ENCODE measurements at places on chromosomes 16 and 17.
A peak's percentile ranks its signal among the peaks of the same experiment; 100 is the strongest.

DNA sequence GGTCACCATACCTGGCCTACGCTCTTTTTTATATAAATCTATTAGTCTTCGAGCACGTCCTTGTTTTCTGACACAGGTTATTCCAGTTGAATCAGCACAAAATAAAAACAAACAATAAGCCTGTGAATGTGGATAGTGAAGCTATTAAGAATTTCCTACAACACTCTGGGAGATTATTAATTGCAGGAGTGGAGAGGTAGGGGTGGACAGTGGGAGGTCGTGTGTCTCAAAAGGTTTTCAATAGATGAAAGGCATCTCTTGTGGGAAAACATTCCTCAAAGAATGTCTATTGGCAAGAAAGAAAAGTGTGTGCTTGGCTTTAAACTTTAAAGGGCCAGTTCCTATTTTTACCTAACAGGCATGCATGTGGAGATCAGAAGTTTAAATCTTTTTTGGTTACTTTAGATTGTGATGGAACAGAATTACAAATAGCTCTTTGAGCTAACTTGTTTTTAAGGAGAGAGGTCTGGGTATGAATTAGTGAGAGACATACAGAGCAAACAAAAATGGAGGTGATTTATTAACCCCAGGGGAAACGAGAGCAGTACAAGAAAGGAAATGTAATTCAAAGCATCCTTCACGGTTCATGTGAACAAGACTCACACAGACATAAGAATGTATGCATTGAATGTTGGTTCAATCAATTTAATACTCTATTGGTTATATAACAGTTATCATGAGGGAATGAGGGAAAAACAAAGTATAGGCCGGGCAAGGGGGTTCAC lies 9.0 kb downstream of the SMYD4 start:
- DNase-seq, result no peak

DNA sequence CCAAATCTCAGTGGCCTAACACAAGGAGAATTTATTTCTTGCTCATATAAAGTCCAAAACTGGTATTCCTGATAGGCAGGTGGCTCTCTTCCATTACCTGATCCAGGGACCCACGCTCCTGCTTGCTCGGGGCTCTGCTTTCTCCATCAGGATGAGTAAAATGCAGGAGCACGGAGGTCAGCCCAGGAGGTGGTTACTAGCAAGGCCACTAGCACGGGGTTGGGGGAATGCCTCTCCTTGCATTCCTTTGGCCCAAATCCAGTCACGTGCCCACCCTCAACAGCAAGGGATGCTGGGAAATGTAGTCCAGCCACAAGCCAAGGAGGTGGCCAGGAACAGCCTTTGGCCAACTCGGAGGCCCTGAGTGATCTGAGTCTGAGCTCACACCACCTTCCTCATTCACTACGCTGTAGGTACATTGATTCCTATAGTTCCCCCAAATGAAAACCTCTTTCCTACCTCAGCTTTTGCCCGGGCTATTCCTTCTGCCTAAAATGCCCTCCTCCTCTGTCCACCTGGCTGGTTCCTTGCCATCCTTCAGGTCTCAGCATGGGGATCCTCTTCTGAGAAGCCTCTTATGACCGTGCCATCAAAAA lies 38.3 kb upstream of the HAPSTR1 start:
- DNase-seq, result no peak

- no peak for DNase-seq
Measured at GRCh38 chr16:3642397-3643094, 11.9 kb upstream of the DNASE1 start.

DNA sequence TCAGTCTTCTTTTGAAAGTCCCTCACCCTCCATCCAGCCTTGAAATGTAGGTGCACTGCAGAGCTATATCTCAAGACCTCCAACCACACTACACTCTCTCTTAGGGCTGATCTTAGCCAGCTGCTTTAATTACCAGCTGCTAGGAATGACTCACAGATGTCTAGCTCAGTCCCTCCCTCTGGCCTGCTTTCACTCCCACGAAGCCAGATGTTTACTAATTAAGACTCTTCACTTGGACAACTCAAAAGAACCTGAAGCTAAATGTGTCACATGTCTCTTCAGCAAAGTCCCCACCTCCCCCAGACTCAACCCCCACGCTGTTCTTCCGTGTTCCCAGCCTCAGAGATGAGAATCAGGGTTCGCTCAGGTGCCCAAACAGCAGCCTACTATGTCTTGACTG lies 2.6 kb downstream of the GTF3C1 start:
- DNase-seq, result no peak

DNA sequence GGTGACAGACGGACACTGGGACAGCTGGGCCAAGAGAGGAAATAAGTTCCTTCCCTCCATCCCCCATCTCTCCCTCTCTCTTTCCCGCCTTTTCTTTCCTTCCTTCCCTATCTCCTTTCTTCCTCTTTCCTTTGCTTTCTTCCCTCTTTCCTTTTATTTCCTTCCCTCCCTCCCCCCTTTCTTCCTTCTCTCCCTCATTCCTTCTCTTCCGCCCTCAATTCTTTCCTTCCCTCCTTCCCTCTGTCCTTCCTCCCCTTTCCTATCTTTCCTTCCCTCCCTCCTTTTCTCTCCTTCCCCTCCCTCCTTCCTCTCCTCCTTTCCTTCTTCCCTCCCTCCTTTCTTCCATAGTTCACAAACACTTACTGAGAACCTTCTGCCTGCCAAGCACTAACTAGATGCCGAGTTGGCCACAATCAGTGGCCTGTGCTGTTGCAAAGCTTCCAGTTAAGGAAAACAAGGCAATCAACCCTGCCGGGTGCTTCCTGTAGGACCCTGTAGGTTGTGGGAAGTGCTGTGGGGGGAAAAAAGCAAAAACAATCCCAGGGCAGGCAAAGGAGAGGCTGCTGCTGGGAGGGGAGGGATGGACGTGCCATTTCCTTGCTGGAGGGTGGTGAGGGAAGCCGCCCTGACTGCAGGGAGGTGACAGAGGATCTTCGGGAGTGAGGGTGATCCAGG lies 31.7 kb downstream of the ABCC6 start:
- no peak for DNase-seq

GRCh38 chr17:1104222-1104621 lies 75.6 kb downstream of the ABR start:
- no peak for DNase-seq

DNA sequence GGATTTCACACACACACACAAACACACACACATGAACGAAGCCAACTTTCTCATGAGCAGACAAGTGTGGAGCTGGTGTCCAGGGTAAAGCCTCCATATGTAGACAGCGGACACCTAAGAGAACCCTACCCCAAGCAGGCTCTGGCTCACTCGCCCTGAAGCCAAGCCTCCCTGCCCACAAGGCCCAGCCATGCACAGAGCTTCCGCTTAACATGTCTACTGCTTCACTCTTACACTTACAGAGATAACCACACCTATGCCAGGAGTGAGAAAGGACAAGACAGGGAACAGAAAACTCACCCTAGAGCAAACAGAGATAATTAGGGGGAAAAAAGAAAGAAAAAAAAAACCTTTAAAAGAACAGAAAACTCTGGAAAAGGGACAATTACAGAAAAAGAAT lies 67.5 kb downstream of the CYTH1 start:
- DNase-seq, result no peak

- no peak for DNase-seq
Measured at GRCh38 chr16:4450931-4451519, 23.4 kb downstream of the NMRAL1 start.

DNA sequence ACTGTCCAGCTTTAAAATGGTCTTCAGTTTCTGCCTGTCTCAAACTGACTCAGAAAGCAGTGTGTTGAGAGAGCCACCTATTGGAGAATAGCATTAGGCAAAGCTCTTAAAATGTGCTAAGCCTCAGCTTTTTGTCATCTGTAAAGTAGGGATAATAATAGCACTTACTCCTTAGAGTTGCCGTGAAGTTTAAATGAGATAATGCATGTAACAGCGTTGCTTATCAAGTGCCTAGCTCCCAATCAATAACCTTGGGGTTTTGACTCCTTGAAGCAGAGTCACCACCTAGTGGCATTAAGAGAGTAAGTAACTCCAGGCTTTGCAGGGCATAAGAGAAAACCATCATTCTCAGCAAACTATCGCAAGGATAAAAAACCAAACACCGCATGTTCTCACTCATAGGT lies 163.3 kb downstream of the HS3ST2 start:
- no peak for DNase-seq

- DNase-seq, result no peak
Measured at GRCh38 chr16:82874672-82875071, 247.9 kb downstream of the CDH13 start.

DNA sequence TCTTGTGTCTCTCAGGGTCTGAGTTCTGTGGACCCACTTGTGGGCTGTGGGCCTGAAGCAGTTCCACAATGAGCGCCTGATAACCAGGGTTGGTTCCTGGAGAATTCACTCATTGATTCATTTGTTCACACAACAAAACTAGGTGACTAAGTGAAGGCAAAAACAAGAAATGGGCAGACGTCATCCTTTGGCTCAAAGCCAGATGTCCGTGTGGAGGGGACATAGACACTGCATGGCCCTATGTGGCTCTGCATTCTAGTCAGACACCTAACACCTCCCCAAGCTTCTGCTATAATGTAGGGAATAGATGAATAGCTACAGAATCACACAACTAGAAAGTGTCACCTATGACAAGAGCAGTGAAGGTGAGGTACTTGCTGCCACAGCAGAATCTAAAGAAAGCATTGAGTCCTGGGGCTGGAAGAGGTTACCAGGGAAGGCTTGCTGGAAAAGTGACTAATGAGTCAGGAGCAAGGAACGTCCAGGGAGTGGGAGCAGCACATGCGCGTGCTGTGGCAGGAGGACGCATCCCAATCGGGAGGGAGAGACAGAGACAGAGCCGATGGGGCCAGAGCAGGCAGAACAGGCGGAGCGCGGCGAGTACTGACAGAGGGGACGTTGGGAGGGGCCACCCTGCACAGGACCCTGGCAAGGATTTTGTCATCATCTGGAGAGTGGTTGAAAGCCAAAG lies 58.9 kb downstream of the CES1 start:
- DNase-seq, result no peak

DNA sequence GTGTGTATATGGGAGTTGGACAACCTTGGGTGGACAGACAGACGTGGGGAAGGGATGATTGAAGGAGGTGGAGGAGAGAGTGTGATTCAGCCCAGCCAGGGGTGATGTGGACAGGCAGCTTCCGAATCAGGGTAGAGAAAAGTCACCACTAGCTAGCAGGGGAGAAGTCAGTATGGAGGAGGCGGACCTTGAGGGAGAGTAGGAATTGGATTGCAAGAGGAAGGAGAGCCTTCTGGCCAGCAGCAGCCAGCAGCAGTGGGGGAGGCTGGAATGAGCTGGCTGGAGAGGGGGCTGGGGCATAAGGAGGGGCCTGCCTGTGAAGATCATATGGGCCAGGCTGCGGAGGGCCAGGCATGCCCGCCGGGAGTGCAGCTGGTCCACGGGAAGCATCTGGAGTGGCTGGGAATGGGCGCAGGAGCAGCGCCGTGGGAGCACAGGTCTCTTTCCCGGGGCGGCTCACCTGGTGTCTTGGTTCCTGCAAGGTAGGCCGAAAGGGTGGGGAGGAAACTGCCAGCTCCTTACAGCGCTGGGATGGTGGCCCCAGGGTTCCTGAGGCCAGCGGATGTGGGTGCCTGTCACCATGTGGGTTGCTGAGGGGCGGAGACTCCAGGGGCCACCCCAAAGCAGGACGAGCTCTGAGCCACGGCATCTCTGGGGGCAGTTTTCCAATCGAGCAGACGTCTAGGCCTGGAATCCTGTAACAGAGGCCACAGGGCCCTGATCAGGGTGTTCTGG lies 235.3 kb downstream of the SEC14L1 start:
- peak; percentile 60 for DNase-seq

Data from CD4-positive, alpha-beta T cell treated with Interleukin-15 for 4 hours (primary cell).